ENCODE measurements at places on chromosomes 3 and 15.

DNA sequence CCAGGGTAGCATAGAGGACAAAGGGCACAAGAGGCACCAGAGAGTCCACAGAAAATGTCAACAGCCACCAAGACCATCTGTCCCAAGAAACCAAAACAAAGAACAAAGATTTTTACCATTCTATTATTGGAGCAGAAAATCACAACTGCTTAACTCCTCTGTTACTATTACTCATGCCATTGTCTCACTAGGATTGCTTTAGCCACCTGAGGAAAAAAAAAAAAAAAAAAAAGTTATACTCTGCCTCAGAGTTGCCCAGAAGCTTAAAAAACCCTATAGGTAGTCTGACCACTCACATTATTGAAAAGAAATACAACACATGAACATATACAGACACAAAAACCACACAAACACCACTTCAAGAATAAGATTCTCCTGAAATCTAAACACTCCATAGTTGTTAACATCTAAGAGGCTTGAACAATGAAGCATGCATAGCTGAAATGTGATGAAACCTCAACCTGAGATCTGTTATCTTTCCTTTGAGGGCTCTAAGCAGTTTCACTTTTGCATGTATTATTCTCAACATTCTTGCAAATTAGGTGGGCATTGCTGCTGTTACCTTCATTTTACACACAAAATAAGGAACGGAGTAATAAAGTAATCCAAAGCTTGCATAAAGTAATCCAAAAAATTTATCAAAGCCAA, 85.4 kb downstream of the IGSF11 start:
- DNase-seq, result no peak

- no peak for DNase-seq
Measured at GRCh38 chr3:15476378-15476777, 45.1 kb downstream of the COLQ start.

DNA sequence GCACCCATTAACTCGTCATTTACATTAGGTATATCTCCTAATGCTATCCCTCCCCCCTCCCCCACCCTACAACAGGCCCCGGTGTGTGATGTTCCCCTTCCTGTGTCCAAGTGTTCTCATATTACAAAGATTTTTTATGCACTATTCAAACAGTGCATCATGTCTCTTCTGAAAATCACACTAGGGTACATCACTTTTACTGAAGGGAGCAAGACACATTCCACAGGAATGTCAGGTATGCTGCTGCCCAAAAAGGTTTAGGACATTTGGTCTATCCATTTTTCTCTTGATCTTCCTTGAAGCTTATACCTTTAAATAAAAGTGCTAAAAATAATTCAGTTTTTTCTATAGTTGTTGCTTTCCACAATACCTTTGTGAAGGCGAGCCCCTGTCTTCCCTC, 9.2 kb upstream of the EPHA3 start:
- no peak for DNase-seq

DNA sequence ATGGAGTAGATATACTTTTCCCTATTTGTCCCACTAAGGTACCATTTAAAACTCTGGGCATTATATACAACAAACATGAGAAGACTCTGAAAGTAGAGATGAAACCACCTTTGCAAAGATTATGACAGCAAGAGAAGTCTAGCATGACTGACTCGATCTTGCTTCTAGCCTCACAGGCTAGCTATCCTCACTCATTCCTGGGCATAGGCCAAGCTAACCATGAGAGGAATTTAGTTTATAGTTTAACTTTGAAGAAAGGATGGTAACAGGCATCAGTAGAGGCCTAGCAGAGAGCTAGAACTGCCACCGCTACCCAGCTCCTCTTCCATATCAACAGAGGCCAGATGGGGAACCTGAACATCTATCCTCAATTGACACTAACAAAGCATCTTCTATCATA, 63.5 kb upstream of the FSIP1 start:
- no peak for DNase-seq

DNA sequence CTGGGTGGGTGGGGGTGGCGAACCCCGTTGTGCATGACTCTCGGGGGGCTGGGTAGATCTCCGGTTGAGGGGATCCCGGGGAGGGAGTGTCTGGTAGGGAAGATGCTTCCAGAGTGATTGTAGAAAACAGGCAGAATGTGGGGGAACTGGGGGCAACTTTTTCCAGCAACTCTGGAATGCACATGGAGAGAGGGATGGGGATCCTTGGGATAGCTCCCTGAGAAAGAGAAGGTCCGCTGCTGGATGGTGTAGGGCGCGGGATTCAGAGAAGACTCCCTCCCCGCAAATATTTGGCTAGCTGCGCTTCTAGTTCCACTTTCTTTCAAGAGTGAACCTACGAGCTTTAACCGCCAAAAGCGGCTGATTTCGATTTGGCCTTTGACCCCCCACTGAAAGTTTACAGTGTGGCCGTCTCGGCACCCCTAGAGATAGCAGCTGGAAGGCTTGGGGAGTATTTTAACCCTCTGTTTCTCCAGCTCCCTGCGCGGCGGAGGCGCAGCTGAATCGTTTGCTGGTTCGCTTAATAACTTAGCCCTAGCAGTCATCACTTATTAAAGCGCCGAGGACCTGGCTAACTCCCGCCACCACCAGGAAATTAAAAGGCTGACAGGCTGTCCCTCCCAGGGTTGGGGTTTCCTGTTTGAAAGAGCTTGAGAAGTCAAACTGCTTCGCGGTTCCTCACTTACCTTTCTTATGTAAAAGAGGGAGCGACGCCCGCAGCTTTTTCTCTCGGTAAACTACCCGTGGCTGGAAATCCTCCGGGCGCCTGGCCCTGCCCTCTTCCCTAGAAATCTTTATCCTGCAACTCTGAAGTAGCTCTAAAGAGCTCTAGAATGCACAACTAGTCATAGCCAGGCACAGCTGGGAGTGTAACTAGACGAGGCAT, 1.2 kb downstream of the PHLDB2 start:
- DNase-seq, result no peak

DNA sequence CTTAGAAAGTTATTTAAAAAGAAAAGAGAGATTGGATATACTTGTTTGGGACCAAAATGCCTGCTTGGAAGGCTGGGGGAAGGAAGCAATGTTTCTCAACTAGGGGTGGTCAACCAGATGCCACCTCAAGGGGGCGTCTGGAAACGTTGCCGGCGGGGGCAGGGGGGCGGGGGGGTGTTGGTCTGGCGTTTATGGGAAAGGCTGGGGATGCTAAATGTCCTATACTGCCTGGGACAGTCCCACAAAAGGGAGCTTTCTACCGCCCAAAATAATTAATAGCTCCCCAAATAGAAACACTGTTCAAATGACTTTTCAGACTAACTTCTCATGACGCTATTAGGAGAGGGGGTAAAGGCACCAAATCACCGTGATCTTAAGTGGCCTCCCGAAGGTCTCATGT, 2.2 kb downstream of the POLG start:
- DNase-seq, result no peak

Data from stimulated activated CD4-positive, alpha-beta T cell treated with anti-CD3 and anti-CD28 coated beads, Interleukin-1b, Interleukin-23, amount 100 ng/mL, for 1 hour (primary cell).